ENCODE measurements at places on chromosomes 2 and 18. TPM values are rescaled to one million over a fixed set of nuclear protein-coding genes. Genes with fewer than 3 reads are reported as not detected.

Gene DSC2
- 12.6 TPM for total RNA-seq

Gene AGXT
- 0.25 TPM for total RNA-seq

GRCh38 chr2:176680916-176681516 is 411.8 kb downstream of the MTX2 start:
- no peak overlapping the region for H3K4me3 ChIP-seq
- H3K4me1 ChIP-seq, result no peaks in the 10 kb centered on the region
- DNase-seq, result no peak
- no peaks in the 10 kb centered on the region for H3K36me3 ChIP-seq
- no peaks in the 10 kb centered on the region for H3K27me3 ChIP-seq

DNA sequence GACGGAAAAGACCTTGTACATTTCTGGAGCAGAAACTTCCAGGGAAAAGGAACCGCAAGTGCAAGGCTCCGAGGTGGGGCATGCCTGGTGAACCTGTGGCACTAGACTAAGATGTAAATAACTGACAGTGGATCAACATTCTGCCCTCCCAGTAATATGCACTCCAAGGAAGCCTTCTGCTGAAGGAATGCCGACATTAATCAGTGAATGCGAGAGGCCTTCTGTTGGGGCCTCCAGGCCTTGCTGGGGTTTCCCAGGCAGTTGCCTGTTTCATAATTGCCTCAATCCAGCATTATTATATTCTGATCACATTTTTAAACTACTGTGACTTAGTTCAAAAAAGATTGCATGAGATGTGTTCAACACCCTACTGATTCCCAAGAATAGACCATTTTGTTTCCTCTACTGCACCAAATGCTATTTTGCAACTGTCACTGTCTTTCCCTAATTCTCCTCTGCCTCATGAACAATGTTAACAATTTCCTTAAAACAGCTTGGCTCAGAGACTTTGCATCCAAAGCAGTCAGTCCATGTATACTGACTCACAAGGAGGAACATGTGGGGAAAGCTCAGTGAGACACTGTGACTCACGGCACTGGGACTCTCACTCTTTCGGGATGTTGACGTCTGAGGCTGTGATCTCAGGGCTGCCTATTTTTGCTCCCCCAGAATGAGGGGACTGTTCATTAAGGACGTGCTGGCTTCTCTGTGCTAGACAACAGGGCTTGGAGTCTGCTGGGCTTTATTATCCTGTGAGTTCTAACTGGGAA is 10.5 kb upstream of the DSG2 start:
- no peak overlapping the region for H3K4me3 ChIP-seq
- H3K4me1 ChIP-seq, result peaks cover 10% of the 10 kb centered on the region
- H3K27me3 ChIP-seq, result no peaks in the 10 kb centered on the region
- H3K27ac ChIP-seq, result peak overlapping the region; percentile 72
- DNase-seq, result no peak

Gene PCARE
- total RNA-seq, result 0.20 TPM

DNA sequence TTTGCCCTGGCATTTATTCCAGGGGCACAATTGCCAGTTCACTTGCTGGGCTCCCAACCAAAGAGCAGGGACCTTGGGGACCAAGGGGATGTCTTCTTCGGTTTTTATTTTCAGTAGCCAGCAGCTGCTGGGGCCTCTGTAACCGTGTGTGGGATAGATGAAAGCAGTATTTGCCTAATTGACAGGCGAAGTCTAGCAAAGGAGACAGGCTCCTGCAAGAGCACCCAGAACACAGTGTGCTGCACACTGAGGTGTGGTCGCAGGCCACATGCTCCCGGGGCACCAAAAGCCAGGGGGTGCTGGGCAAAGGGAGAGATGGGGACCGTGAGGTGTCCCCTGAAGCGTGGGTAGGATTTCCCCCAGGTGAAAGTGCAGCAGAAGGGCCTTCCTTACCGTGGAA is 5.3 kb downstream of the SAG start:
- DNase-seq, result no peak
- no peak overlapping the region for H3K4me3 ChIP-seq

Gene RIF1
- total RNA-seq, result 35.5 TPM

GRCh38 chr2:46062637-46063412 is 234.4 kb upstream of the EPAS1 start:
- H3K27me3 ChIP-seq, result no peaks in the 10 kb centered on the region
- no peak overlapping the region for H3K27ac ChIP-seq
- no peaks in the 10 kb centered on the region for H3K36me3 ChIP-seq
- peak; percentile 77 for DNase-seq
- peaks cover 1% of the 10 kb centered on the region for H3K4me1 ChIP-seq
- H3K4me3 ChIP-seq, result no peak overlapping the region

Gene ANKRD30B
- not detected for total RNA-seq

Gene RSAD2
- 6.1 TPM for total RNA-seq

Gene RALBP1
- total RNA-seq, result 55.8 TPM

Gene SP140
- 1.0 TPM for total RNA-seq

DNA sequence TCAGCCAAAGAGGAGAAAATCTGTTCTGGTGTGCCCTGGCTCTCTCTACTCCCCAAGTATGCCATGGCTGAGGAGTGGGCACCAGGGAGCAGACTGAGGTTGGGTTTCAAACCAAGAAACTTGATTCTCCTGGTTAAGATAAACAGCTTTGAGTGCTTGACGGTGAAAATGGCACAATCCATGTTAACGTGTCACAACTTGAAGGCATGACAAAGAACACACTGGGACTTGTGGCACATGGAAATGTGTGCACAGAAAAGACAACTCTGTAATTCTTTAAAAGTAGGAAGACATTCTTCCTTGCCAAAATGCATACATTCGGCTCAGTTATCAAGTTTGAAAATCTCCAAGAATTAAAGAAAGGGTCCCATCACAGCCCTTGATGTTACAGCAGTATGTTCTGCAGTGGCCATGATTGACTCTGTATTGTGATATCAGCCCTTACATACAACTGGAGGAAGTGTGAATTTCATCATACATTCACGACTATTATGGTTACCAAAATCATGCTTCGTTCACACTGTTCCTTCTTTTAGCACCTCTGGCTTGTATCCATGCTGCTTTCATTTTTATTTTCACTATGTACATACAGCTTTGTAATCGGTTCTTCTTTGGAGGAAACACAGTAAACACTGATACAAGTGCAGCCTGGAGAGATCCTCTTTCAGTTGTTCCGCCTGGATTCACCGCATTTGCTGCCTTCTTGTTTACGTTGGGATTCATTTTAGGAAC is 15.6 kb upstream of the ACTG2 start:
- no peaks in the 10 kb centered on the region for H3K36me3 ChIP-seq
- no peak overlapping the region for H3K27ac ChIP-seq
- DNase-seq, result no peak
- no peak overlapping the region for H3K4me3 ChIP-seq

Gene AQP12A
- total RNA-seq, result not detected

- DNase-seq, result no peak
- no peaks in the 10 kb centered on the region for H3K4me1 ChIP-seq
- H3K36me3 ChIP-seq, result no peaks in the 10 kb centered on the region
- H3K4me3 ChIP-seq, result no peak overlapping the region
- H3K27me3 ChIP-seq, result no peaks in the 10 kb centered on the region
Measured at GRCh38 chr2:122713800-122714199, 958.3 kb downstream of the TSN start.

- H3K27me3 ChIP-seq, result no peaks in the 10 kb centered on the region
- H3K4me1 ChIP-seq, result peaks cover 13% of the 10 kb centered on the region
- peak overlapping the region; percentile 100 for H3K27ac ChIP-seq
- no peaks in the 10 kb centered on the region for H3K36me3 ChIP-seq
Measured at GRCh38 chr2:207164006-207164831, 1.5 kb downstream of the KLF7 start.

- no peaks in the 10 kb centered on the region for H3K36me3 ChIP-seq
- no peaks in the 10 kb centered on the region for H3K27me3 ChIP-seq
- H3K4me3 ChIP-seq, result peak overlapping the region; percentile 79
- peaks cover 11% of the 10 kb centered on the region for H3K4me1 ChIP-seq
Measured at GRCh38 chr2:234950730-234951663, 820 bp upstream of the SH3BP4 start.

Gene CDH2
- total RNA-seq, result 11.2 TPM

GRCh38 chr2:82120115-82120514 is 1815.6 kb upstream of the LRRTM1 start:
- no peak for DNase-seq
- H3K27ac ChIP-seq, result no peak overlapping the region
- no peak overlapping the region for H3K4me3 ChIP-seq
- H3K4me1 ChIP-seq, result no peaks in the 10 kb centered on the region
- no peaks in the 10 kb centered on the region for H3K27me3 ChIP-seq
- no peaks in the 10 kb centered on the region for H3K36me3 ChIP-seq

Gene C2orf78
- not detected for total RNA-seq

Gene GCKR
- 14.5 TPM for total RNA-seq

Gene OBSL1
- total RNA-seq, result 572 TPM

- H3K27me3 ChIP-seq, result no peaks in the 10 kb centered on the region
- no peak for DNase-seq
- no peak overlapping the region for H3K4me3 ChIP-seq
- H3K27ac ChIP-seq, result peak overlapping the region; percentile 5
Measured at GRCh38 chr2:38185012-38185491, 109.1 kb upstream of the CYP1B1 start.

DNA sequence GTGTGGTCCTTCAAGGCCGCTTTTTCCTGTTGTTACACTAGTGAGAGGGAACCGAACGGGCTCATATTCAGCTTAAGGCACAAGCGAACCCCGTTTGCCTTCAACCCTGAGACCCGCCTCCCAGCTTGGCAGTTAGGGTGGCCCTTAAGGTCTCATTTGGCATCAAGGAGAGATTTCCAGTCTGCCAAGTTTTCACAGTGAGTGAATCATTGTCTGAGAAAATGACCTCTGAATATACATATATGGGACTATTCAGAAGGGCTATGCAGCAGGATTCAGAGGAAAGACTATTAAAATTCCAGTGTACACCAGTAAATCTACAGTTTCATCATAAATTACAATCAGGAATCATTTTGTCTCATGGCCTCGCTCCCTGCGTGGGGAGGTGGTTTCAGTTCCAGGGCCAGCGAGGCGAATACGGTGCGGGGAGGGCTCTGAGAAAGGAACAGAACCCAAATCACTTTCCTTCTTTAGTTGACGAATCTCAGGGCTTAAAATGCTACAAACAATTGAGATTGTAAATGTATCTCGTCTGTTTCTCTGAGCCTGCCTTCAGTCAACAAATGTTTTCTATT is 231.4 kb downstream of the FAM210A start:
- H3K4me3 ChIP-seq, result no peak overlapping the region
- no peak overlapping the region for H3K27ac ChIP-seq
- H3K36me3 ChIP-seq, result no peaks in the 10 kb centered on the region
- H3K27me3 ChIP-seq, result no peaks in the 10 kb centered on the region

Gene WNT6
- 1.3 TPM for total RNA-seq

Gene CTAGE1
- total RNA-seq, result not detected

Gene NAT8
- total RNA-seq, result not detected

Gene ALPI
- not detected for total RNA-seq

- DNase-seq, result no peak
- H3K4me3 ChIP-seq, result no peak overlapping the region
- H3K36me3 ChIP-seq, result no peaks in the 10 kb centered on the region
- no peaks in the 10 kb centered on the region for H3K27me3 ChIP-seq
- H3K4me1 ChIP-seq, result no peaks in the 10 kb centered on the region
Measured at GRCh38 chr2:196275646-196276352, 104.4 kb upstream of the STK17B start.

Gene NT5C1B
- not detected for total RNA-seq

GRCh38 chr18:45008694-45009413 is 328.2 kb downstream of the SETBP1 start:
- H3K4me1 ChIP-seq, result no peaks in the 10 kb centered on the region
- H3K4me3 ChIP-seq, result no peak overlapping the region
- H3K27ac ChIP-seq, result no peak overlapping the region
- no peaks in the 10 kb centered on the region for H3K27me3 ChIP-seq
- no peak for DNase-seq
- H3K36me3 ChIP-seq, result no peaks in the 10 kb centered on the region

GRCh38 chr2:74181739-74182138 is 3.1 kb upstream of the MOB1A start:
- no peak overlapping the region for H3K4me3 ChIP-seq
- H3K27ac ChIP-seq, result no peak overlapping the region
- no peaks in the 10 kb centered on the region for H3K27me3 ChIP-seq
- no peak for DNase-seq
- peaks cover 6% of the 10 kb centered on the region for H3K4me1 ChIP-seq

Gene CAVIN2
- 34.0 TPM for total RNA-seq

Gene PKDCC
- 90.6 TPM for total RNA-seq

GRCh38 chr18:77522051-77522675 is 272.5 kb downstream of the GALR1 start:
- no peak overlapping the region for H3K4me3 ChIP-seq
- no peaks in the 10 kb centered on the region for H3K36me3 ChIP-seq
- H3K27ac ChIP-seq, result no peak overlapping the region
- no peaks in the 10 kb centered on the region for H3K4me1 ChIP-seq
- no peaks in the 10 kb centered on the region for H3K27me3 ChIP-seq

GRCh38 chr2:9532421-9532820 is 23.2 kb downstream of the ADAM17 start:
- DNase-seq, result no peak
- no peaks in the 10 kb centered on the region for H3K27me3 ChIP-seq
- H3K4me1 ChIP-seq, result peaks cover 3% of the 10 kb centered on the region
- no peaks in the 10 kb centered on the region for H3K36me3 ChIP-seq
- no peak overlapping the region for H3K4me3 ChIP-seq

GRCh38 chr18:63763831-63764600 is 11.2 kb upstream of the SERPINB7 start:
- H3K27me3 ChIP-seq, result no peaks in the 10 kb centered on the region
- no peaks in the 10 kb centered on the region for H3K36me3 ChIP-seq
- no peaks in the 10 kb centered on the region for H3K4me1 ChIP-seq
- H3K4me3 ChIP-seq, result no peak overlapping the region
- no peak overlapping the region for H3K27ac ChIP-seq

DNA sequence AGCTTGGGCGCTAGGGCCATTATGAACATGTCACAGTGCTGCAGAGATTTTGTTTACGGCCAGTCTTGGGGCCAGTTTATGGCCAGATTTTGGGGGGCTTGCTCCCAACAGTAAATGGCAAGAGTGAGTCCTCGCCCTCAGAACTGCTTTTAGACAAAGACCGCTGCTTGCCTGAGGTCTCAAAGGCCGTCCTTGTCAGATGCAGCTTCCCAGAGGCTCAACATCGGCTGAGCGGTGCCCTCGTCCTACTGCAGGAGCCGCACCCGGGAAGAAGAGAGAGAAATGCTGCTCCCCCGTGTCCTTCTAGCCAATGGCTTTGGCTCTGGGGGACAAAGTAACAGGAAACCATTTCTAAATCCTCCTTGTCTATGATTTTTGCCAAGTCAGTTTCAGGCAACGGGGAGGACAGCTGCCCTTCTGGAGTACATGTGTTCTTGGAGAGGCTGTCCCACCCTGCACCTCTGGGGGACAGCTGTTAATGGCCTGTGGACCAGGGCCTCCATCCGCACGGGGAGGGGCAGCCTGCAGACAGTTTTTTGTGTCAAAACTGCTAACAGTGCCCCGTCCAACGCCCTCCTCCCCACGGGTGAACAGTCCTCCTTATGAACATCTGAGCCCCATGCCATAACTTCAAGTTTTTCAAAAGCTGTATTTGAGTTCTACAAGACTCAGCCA is 66.1 kb downstream of the C18orf63 start:
- no peaks in the 10 kb centered on the region for H3K27me3 ChIP-seq
- DNase-seq, result no peak
- H3K36me3 ChIP-seq, result no peaks in the 10 kb centered on the region
- H3K27ac ChIP-seq, result no peak overlapping the region

Measured in ovary (tissue), 10 donors.